ENCODE measurements at places on chromosomes 1 and 21.
A peak's percentile ranks its signal among the peaks of the same experiment; 100 is the strongest.

GRCh38 chr1:248152056-248152827, 7.3 kb downstream of the OR2M5 start:
- DNase-seq = no peak

- DNase-seq = no peak
Measured at GRCh38 chr1:172211221-172211620, 209.3 kb upstream of the C1orf105 start.

DNA sequence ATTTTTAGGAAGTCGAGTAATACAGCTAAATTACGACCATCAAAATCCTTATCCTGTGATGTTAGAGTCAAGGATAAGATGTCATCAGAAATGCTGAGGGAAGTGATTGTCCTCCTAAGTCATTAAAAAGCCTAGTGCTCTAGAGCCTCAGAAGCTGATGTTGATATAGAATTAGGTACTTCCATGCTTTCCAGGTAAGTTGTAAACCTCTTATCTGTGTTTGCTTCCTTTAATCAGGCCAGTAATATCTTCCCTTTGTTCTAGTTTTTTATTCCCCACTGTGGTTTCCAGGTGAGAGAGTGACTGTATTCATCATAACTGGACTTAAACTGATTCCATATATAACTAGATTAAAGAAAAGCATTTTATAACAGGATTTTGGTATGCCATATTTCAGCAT, 44.4 kb downstream of the SMG7 start:
- DNase-seq = no peak

- peak; percentile 4 for DNase-seq
Measured at GRCh38 chr1:190179817-190180216, 297.8 kb downstream of the BRINP3 start.

DNA sequence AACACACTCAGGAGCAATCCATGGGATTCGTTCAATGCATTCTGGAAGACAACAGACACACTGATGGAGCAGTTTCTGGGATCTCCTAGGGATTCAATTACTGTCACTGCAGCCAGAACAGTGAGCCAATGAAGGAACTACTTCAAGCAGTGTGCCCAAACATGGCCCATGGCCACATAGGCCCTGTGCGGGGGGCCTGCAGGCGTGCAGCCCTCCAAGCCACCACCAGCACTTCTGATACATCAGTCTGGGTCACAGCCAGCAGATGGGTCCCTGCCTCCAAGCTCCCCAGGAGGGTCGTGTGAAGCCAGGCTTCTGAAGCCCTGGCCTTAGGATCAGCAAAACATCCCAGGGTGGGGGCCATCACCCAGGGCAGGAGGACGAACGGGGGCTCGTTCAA, 99.3 kb downstream of the RAVER2 start:
- no peak for DNase-seq

DNA sequence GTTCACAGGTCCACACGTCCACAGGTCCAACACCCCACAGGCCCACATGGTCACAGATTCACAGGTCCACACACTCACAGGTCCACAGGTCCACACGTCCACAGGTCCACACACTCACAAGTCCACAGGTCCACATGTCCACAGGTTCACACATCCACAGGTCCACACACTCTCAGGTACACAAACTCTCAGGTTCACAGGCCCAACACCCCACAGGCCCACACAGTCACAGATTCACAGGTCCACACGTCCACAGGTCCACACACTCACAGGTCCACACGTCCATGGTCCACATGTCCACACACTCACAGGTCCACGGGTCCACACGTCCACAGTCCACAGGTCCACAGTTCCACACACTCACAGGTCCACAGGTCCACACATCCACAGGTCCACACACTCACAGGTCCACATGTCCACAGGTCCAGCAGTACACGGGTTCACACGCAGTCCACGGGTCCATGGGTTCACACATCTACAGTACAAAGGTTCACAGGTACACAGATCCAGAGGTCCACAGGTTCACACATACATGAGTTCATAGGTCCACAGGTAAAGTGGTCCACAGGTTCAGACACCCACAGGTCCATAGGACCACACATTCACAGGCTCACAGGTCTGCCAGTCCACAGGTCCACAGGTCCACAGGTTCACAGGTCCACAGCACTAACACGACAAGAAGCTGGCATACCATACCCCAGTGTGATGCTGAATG, 39.3 kb upstream of the COL6A2 start:
- no peak for DNase-seq

GRCh38 chr1:232925421-232926220, 24.8 kb upstream of the NTPCR start:
- DNase-seq = no peak
